WTC11 (cell line): ENCODE measurements at places on chromosomes 13 and 19.
A peak's percentile ranks its signal among the peaks of the same experiment; 100 is the strongest.

DNA sequence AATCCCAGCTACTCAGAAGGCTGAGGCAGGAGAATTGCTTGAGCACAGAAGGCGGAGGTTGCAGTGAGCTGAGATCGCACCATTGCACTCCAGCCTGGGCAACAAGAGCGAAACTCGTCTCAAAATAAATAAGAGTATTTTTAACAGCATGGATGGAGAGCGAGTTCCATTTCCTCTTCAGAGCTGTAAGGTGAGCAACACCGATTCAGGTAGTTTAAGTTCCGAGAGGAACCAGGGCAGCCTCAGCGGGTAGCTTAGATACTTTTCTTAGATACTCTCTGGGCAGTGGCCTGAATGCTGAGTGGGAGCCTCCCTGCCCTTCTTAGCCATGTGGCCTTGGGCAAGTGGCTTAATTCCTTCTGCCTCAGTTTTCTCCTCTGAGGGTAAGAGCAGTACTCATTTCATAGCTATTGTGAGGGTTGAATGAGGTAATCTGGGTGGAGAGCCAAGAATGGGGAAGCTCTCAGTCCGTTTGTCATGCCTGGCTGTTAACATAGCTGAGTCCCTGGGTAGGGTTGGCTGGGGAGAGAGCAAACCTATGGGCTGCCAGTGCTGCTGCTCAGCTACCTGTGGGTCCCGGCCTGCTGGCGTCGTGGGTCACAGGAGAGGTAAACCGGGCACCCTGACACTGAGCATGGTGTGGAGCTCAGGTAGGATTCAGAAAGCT is 4.1 kb downstream of the ATP11A start:
- DNase-seq: peak; percentile 10

DNA sequence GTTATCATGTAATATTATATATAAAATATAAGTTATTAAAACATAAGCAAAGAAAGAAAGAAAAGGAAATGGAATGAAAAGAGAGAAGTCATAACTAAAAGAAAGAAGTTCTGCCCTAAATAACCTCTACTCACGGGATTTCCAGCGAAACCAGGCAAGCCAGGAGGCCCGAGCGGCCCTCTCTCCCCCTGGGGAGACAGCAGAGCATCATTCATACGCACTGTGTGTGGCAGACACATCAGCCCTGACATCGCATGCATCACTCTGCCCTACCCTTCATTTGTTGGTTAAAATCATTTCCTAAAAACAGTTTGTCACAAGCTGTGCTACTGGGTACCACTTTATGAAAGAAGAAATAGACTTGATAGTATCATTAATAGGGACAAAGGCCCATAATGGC is 95.2 kb downstream of the COL4A1 start:
- DNase-seq: no peak

GRCh38 chr19:18291019-18291524 is 9.7 kb upstream of the JUND start:
- no peak for DNase-seq

DNA sequence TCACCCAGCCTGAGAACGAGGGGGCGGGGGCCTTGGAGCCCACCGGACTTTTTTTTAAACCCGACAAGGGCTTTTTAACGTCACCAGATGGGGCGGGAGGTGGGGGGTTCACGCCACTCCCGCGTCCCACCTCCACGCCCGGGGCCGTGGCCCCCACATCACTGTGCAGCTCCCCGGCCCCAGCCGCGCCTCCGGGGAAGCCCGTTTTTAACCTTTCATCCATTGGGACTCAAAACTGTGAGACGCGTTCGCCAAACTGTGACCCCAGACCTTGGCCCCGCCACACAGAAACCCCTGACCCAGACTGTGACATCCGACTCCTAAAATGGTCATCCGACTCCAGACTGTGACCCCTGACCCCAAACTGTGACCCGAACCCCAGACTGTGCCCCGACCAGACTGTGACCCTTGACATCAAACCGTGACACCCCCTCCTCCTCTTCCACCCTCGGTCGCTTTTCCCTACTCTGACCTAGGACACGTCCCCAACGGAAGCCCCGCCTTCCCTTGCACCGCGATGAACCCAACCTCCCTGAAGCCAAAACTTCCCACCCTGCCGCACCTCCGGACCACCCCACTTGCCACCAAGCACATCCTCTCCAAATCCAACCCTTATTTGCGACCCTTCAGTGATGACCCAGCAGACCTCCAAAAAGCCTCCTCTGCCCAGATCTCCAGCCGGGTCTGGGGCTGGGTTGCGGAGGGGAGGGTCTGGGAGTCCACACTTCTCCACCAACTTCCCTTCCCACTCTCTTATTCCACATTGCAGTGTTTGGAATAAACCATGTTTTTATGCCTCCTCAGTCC is 1.5 kb upstream of the GRWD1 start:
- DNase-seq: no peak

- DNase-seq: no peak
Observed at GRCh38 chr19:53002479-53002878, 11.2 kb upstream of the ERVV-1 start.

- no peak for DNase-seq
Observed at GRCh38 chr19:37941782-37942515, 34.9 kb downstream of the SIPA1L3 start.

DNA sequence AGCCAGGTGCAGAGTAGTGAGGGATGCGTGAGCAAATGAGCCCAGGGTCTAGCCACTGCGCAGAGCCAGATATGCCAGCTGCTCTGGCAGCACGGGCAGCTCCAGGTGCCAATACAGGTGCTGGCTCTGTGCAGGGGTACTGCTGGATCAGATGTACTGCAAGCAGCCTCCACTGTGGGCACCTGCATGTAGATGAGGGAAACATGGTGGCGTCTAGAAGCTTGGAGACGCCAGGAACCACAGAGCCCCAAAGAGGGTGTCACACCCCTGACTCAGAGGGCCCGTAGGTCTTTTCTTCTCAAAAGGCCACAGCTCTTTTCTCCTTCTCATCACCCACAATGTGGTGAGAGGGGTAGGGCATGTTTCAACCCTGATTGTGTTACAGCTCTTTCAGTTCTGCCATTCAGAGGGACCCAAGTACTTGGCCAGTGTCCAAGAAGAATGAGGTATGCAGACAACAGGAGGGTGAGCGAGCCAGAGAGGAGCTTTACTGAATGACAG is 244.4 kb upstream of the SLITRK1 start:
- DNase-seq: no peak

DNA sequence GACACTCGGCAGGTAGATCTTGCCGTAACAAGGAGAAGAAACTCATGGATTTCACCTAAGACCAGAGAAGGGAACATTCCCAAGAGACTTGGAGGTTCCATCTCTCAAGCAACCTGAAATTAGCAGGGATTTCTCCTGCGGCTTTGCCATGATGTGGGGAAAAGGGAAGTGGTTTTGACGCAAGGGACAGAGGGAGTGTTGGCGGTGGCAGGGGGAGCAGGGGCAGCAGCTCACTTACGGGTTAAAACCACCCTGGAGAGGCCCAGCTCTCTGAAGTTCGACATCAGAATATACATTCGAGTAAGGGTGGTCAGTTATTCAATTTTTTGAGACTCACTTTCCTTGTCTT is 76.1 kb upstream of the POMP start:
- no peak for DNase-seq
